Stimulated activated CD4-positive, alpha-beta T cell treated with anti-CD3 and anti-CD28 coated beads, TNF-alpha, amount 100 ng/mL, for 1 hour (primary cell): ENCODE measurements at places on chromosomes 6 and 20.

- no peak for DNase-seq
Measured at GRCh38 chr20:1085492-1086276, 32.7 kb upstream of the PSMF1 start.

GRCh38 chr6:52529311-52529710, 47.5 kb downstream of the TRAM2 start:
- no peak for DNase-seq

DNA sequence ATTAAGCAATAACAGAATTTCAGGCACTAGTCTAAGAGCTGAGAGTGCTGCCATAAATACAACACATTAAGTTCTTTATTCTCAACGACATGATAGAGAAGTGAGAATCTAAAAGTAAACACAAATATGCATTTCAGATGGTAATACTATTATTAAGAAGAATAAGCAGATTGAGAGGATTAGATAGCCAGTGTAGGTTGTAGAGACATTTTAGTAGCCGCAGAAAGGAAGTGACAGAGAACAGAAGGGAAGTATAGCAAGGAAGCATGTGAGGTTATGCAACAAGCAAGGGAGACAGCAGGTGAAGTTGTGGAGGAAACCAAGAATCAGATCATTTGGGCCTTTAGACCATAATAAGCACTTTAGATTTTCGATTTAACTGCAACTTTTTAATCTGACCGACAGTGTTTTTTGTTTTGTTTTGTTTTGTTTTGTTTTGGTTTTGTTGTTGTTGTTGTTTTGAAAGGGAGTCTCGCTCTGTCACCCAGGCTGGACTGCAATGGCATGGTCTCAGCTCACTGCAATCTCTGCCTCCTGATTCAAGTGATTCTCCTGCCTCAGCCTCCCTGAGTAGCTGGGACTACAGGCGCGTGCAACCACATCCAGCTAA, 737.0 kb upstream of the ADGRB3 start:
- no peak for DNase-seq

- DNase-seq: no peak
Measured at GRCh38 chr6:11685481-11686093, 93.0 kb downstream of the ADTRP start.

DNA sequence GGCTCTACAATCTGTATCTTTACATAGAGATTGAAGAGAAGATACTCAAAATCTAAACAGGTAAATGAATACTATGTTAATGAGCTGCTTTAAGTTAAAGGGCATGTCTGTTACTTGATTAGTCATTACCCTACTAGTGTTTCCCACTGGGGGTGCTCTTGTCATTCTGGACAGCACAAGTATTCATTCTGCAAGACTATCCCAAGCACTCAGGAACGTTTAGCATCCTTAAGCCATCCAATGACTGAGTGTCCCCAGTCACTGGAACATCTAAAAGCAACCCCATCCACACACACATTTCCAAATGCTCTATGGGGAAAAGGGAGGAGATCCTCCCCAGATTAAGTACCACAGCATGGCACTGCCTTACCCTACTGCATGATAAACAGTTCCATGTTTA, 25.7 kb downstream of the EZR start:
- DNase-seq: no peak

GRCh38 chr6:116019428-116019827, 41.3 kb downstream of the FRK start:
- no peak for DNase-seq

DNA sequence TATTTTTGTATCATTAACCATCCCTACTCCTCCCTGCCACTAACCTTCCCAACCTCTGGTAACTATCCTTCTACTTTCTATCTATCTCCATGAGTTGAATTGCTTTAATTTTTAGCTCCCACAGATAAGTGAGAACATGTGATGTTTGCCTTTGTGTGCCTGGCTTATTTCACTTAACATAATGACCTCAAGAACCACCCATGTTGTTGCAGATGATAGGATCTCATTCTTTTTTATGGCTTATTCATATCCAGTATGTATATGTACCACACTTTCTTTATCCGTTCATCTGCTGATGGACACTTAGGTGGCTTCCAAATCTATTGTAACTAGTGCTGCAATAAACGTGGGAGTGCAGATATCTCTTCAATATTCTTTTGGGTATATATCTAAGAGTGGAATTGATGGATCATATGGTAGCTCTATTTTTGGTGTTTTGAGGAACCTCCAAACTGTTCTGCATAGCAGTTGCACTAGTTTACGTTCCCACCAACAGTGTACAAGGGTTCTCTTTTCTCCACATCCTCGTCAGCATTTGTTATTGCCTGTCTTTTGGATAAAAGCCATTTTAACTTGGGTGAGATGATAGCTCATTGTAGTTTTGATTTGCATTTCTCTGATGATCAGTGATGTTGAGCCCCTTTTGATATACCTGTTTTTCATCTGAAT, 201.4 kb downstream of the ARHGAP18 start:
- no peak for DNase-seq

DNA sequence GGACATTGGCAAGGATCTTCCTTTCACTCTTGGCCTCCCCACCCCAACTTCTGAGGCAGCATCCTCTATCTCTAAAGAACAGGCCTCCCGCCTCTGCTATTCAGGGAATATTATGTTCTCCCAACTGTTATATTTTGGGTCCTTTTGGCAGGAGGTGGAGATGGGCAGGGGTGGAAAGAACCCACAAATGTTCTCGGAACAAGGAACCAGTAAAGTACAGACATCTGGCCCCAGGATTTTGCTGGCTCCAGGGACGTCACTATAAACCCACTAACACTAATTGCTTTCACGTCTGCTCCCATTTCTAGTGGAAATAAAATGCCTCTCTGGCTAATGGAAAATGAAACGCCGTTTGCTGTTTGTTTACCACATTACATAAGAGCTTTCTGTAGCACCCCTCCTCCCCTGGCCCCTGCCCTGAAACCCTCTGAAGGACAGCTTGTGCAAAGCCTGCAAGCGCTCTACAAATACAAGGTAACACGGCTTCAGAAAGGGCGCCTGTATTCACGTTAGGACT, 77.7 kb upstream of the TBC1D7 start:
- no peak for DNase-seq

DNA sequence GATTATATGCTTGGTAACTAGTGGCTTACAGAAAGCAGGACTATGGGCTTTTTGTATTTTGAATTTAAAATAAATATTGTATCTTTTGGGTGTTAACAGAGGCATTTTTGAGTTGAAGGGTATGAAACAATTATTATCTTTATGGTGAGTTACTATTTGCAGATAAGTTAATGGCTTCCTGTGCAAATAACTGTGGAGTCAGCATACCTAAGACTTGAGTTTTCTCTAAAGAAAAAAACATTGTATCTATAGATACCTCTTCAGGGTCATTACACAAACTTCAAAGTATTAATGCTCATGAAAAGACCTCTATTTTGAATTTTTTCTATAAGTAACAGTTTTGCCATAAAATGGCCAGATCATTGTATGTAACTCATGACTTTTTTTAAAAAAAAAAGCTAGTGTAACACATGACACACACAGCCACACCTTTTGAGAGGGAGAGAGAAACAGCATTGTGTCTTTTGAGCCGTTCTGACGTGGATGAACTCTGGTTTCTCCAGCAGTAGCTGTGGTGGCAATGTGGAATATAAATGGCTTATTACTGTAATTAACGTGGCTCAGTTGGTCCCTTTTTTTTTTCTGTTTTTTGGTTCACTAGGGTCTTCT, 36.3 kb downstream of the PLEKHG1 start:
- no peak for DNase-seq

- DNase-seq: no peak
Measured at GRCh38 chr6:31710523-31711219, 4.0 kb downstream of the LY6G6F start.

GRCh38 chr6:93104195-93104817, 315.1 kb downstream of the EPHA7 start:
- no peak for DNase-seq

GRCh38 chr6:156954191-156954590, 177.0 kb downstream of the ARID1B start:
- no peak for DNase-seq

DNA sequence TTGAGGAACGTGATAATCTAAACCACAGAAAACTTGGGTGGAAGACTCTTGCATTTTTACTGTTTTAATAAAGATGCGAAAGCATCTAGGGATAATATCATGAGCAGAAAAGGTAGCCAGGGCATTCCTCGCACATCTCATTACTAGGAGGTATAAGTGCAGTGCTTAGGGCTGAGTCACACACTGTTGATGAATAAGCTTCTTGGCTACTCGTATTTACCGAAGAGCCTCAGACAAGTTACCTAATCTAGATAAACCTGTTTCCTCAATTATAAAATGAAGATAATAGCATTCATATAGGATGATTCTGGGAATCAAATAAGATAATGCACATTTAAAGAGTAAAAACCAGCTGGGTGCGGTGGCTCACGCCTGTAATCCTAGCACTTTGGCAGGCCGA, 780 bp upstream of the KIAA0319 start:
- no peak for DNase-seq

DNA sequence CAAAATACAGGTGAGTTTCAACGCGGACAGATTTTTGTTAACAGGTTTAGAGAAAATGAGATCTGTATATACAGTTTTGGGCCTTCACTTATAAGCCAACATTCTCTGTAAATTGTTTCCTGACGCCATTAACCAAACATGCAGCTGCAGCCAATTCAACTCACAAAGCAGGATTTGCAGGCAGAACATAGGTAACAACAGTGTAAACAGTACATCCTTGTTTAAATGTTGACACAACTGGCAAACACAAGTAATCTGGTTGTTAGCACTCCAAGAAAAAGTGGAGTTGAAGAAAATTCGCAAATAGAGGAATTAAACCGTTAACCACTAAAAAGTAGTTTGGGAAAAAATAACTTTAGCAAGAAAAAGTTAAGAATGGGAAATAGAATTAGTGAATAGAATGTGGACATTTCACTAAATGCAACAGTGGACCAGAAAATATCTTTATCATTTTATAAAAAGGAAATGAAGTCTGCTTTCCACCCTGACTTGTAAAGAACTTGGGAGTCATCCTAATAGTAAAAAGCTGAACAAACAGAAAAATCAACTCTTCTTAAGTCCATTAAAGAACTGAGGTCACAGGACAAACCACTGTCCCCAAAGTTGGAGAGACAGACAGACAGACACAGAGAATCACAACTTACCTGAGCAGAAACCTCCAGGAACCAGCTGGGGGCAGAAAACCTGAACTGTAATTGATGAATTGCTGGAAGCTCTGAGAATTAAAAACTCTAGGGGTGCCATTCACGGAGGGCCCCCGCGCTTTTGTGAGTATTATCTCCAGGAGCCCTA, 10.1 kb downstream of the SMIM28 start:
- DNase-seq: no peak

DNA sequence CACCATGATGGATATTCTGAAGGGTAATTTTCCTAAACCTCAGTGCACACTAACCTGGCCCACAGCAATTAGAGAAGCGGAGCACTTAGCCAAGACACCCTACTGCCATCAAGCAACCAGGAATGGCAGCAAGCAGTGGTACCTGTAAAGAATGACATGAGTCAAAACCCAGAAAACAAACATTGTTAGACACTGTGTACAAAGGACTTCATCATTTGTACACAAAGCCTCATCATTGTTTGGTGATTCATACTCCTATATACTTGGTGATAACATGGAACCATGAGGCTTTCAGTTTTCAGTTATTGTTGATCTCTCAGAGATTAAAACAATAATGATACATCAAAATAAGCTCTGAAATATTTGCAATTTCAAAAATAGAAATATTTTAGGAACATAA, 74.6 kb downstream of the MLIP start:
- no peak for DNase-seq

GRCh38 chr20:46883892-46884291, 10.8 kb upstream of the EYA2 start:
- no peak for DNase-seq

GRCh38 chr6:35016502-35017321, 124.4 kb downstream of the TCP11 start:
- no peak for DNase-seq

DNA sequence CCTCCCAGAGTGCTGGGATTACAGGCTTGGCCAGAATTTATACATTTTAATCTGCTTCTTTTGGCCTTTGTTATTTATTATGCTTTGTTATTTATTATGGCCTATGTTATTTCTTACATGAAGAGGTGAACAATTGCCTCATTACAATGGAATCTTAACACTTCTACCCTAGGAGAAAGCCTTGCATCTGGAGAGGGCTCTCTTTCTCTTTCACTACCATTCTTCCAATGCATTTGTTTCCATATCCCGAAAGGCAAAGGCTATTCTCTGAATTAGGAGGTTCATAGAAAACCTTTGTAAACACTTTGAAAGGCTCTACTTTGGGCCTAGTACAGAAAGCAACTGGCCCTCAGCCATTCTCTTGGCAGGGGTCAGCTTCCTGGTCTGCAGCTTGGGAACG, 19.9 kb upstream of the DEK start:
- no peak for DNase-seq

- no peak for DNase-seq
Measured at GRCh38 chr6:2596222-2596621, 154.5 kb downstream of the MYLK4 start.

- no peak for DNase-seq
Measured at GRCh38 chr6:155530219-155530834, 74.7 kb upstream of the NOX3 start.

DNA sequence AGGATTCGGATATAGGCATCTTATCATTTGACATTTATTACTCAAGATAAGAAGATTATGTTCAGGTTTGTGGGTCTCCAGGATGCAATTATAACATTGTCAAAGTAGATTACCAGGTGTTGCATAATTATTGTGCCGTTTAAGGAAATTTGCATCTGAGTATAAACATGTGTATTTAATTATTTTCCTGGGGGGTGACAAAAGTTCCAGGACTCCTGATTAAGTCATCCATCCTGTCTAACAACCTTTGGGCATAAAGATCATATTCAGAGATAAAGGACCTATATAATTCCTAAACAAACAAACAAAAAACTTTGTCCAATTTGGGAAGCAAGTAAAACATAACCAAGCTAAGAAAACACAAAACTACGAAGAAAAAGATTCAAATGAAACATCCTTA, 3.3 kb upstream of the PPP1R14C start:
- DNase-seq: no peak

DNA sequence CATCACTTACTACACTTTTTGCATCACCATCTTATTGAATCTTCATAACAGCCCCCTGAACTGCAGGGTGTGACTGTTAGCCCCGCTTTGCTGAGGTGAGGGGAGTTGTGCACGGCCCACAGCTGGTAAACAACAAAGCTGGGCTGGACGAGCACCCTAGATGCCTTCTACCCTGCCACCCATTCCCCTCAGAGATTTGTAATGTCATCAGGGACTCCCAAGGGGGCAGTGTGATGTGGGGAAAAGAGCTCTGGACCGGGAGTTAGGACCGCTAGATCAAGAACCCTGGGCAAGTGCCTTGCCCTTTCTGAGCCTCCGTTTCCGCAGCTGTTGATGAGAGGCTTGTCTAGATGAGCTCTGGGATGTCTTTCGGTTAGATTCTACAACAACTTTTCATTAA, 20.9 kb downstream of the PKIG start:
- DNase-seq: no peak

- DNase-seq: no peak
Measured at GRCh38 chr6:101614774-101615173, 221.3 kb downstream of the GRIK2 start.
